ENCODE measurements at places on chromosomes 2 and 18. TPM values are rescaled to one million over a fixed set of nuclear protein-coding genes. Genes with fewer than 3 reads are reported as not detected.

GRCh38 chr2:104840156-104840555, 13.8 kb upstream of the POU3F3 start:
- no peak for DNase-seq

Gene TMEM237
- 24.5 TPM for total RNA-seq

Gene KLHL30
- 0.80 TPM for total RNA-seq

DNA sequence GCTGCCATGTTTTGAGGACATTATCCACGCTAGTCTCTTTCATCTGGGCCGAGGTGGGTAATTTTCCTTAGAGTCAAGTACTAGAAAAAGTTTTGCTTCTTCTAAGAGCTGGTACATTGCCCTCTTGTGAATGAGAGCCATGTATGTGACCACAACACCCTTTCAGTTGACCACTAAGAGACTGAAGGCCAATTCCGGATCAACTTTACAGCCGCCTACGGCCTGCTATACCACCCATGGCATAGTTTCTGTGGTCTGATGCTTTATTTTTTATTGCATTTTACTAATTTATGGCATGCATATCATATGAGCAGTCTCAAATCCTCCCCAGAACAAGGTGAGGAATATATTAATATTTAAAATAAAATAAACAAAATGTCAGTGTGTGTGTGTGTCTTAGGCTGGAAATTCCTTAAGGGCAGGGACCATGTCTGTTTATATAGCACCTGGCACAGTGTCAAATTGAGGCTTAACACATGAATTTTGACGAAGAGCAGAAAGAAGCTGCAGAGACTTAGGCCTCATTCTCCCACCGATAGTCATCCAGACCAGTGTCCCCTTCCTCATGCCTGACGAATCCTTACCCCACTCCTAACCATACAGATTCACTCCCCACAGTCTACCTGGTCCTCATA, 35.4 kb downstream of the PSD4 start:
- no peak for DNase-seq

Measured in PC-9 (cell line).